ENCODE measurements at places on chromosomes 5 and 9.

- DNase-seq, result no peak
These were observed 41.6 kb downstream of the RAB14 start for GRCh38 chr9:121160025-121160424.

DNA sequence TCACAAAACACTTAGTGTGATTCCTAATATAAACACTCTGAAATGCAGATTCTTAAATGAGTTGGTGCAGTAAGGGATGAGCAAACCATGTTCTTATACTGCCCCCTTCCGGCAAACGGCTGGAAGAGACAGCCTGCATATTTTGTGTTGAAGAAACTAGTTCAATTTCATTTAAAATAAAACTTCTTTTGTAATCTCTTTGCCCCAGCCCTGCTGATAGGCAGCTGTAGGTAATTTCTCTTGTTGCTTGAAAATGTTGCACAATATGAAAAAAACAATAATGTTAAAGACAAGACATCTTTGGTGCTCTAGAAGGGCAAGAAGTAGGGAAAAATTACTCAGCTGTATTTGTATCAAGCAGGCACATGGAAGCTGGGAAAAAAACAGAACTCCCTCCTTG, 89.7 kb upstream of the CCNG1 start:
- DNase-seq, result peak; percentile 36

GRCh38 chr9:89781838-89782540, 177.2 kb downstream of the GADD45G start:
- DNase-seq, result no peak

DNA sequence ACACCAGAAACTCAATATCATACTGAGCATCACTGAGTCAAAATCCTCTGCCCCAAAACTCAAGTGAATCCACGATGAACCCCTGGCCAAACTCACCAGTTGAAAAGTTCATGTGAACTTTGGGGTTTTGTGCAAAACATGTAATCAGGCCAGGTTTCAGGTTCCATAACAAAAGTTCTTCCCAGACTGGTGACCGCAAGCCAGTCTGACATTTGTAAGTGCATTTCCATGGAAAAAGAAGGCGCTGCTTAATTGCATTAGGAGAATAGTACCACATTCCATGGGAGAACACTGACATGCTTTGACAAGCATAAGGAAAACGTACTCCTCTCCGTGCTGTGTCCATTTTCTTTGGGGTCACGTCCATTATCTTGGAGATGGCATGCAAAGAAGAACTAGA, 567.0 kb downstream of the BNC2 start:
- DNase-seq, result no peak

- no peak for DNase-seq
These were observed 103.5 kb upstream of the C9orf72 start for GRCh38 chr9:27676827-27677226.

DNA sequence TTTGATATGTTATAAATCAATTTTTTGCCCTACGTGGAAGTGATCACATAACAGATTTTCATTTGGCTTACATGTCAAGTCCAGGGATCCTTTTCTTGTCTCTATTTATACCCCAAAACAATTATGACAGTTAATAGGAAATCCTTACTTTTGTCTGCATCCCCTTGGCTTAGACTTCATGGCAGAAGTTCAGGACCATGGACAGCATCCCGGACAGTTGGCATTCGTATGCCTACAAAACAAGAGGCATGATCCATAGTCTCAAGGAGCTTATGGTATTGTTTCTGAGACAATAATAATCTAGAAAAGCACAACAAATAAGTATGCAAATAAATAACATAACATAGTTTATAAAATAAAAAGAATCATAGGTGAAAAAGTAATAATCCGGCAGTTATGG, 214.3 kb upstream of the GRIA1 start:
- no peak for DNase-seq

GRCh38 chr5:139492700-139493192, 10.2 kb upstream of the STING1 start:
- no peak for DNase-seq

DNA sequence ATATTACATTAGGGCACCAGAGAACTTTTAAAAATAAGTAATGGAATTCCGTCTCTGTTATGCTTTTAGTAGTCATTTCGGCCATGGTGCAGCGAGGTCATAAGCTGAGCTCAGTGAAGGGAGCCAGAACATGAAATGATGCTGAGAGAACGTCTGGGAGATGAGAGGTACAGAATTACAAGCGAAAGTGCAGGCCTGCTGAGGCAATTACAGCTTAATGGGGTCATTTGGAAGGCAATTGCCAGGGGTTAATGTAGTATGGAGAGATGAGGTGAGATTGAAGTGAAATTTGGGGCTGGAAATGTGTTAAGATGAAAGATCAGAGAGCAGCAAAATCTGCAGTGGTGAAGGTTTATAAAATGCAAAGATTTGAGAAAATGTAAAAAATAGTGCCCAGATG, 96.5 kb downstream of the PBX3 start:
- peak; percentile 80 for DNase-seq

DNA sequence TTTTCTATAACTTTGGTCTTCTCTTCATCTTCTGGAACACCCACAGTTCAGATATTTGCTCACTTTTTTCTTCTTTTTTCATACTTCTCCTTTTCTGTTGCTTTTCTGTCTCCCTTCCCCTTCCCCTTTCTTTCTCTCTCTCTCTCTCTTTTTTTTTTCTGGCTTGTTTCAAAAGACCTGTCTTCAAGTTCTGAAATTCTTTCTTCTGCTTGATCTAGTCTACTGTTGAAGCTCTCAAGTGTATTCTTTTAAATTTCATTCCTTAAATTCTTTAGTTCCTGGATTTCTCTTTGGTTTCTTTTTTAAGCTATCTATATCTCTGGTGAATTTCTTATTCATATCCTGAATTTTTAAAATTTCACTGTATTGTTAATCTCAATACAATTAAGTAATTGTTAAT, 11.2 kb downstream of the ALG2 start:
- DNase-seq, result no peak

DNA sequence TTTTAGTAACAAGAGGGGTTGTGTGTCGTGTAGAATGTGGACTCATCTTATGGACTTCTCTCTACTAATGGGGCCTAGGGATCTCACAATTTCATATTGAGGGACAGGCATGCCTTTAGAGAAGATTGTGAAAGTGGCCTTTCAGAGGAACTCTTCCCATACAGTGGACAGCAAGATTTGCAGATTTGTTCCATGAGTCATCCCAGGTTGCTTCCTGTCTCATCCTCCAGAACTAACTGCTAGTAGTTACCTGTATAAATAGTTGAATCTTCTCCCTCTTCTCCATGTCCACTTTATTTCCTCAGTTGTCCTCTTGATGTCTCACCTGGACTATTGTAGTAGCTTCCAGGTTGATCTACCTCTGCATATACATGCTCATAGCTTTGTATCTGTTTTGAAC, 997.5 kb upstream of the CTNND2 start:
- DNase-seq, result no peak

GRCh38 chr5:135387629-135387960, 11.4 kb downstream of the MACROH2A1 start:
- DNase-seq, result no peak

DNA sequence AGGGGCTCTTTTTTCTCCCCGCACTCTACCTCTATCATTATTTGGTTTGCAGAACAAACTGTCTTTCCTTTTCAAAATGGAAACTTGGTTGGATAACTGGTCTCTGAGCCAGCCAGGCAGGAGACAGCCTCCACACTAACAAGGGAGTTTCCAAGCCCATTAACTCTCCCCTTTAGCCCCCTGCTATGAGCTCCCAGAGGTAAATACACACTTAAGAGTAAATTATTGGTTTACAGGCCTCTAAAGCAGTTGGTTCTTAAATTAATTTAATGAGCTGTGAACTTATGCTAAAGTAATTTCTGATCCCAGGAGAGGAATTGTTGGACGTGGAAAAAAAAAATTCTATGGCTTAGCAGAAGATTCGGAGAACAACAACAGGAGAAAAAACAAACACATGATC, 30.3 kb downstream of the EPB41L4A start:
- no peak for DNase-seq

GRCh38 chr9:16918920-16919319, 48.5 kb upstream of the BNC2 start:
- DNase-seq, result no peak

- DNase-seq, result no peak
These were observed 537 bp downstream of the MEIKIN start for GRCh38 chr5:131944702-131945550.

DNA sequence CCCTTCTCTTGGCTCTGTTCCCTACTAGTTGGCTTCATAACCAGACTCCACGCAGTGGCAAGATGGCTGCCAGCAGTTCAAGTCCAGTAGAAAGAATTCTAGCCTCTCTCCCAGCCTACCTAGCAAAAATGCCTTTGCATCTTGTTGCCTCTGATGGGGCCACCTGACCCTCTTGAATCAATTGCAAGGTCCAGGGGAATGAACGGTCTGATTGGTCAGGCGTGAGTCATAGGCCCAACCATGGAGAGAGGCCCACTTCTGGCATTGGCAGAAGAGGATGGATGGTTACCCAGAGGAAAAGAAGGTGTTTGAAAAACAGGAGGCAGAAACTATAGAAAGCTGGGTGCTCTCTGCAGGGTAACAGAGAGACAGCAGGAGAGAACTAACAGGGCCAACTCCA, 622.6 kb downstream of the CCDC171 start:
- no peak for DNase-seq

- no peak for DNase-seq
These were observed 64.1 kb downstream of the SEMA4D start for GRCh38 chr9:89433826-89434225.

DNA sequence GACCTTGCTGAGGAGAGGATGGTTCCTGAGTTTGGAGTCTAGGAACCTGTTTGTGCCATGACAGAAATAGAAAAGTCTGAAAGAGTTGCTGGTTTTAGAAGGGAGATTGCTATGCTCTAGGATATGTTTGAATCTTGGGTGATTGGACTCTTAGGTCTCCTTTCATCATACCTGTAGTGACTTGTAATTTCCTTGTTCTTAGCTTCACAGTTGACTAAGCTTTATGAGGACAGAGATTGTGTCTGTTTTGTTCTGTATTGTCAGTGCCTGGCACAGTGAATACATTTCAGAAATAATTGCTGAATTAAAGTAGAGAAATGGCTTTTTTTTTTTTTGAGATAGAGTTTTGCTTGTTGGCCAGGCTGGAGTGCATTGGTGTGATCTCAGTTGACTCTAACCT, 31.5 kb downstream of the GAPVD1 start:
- no peak for DNase-seq

DNA sequence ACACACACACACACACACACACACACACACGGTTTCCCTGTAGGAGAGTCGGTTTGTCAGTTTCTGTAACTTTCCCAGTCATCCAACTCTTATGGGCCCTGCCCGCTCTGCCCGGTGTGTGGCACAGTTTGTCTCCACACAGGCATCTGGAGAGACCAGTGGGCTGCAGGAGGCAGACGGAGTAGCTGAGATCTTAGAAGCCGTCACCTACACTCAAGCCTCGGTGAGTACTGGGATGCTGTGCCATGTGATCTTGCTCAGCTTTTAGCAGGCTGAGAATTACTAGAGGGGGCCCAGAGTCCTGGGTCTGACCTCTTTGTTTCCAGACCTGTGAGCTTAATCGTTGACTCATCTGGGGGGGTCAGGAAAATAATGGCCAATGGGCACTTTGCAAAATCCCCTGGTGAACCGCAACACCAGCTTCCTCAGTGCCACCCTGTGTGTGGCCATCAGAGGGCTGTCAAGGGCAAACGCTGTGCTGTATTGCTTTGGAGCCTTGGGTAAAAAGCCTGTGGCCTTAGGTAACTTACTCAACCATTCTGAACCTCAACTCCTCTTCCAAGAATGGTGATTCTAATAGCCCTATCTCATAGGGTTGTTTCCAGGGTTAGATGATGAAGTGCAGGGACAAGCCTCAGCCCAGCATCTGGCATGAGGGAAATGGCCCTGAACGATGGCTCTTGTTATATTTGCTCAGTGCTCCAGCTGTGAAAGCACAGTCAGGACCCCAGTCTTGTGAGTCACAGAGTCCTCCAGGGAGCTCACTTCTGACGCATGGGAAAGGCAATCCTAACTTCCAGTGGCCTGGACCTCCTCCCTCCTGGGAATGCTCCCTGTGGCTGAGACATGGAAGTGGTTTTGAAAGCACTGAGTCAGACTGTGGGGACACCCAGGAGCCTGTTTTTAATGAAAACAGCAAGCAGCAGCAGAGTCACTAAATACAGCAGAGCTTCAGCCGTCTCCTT, 45.6 kb downstream of the COL15A1 start:
- DNase-seq, result no peak

DNA sequence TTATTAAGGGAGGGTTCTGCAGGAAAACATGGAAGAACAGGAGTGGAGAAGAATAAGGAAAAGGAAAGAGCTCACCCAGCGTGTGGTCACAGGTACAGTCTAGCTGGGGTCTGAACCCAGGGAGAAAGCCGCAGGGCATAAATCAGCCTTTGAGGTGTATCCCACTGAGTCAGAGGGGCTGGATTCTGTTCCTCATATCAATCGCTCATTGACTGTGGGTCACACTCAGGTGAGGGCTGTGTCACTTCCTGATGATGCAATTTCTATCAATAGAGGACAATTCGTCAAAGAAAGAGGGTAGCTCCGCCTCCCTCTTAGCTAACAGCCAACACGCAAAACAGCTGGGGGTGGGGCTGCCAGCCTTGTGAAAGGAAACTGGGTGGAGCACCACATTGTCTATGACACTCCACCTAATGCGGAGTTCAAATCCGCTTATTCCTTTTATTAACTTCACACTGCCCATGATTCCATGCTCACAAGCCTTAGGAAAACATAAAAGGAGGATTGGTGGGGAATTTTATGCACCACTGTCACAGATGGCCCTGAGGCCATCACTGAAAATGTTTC, 176.2 kb downstream of the ICE1 start:
- no peak for DNase-seq

- DNase-seq, result no peak
These were observed 42.6 kb downstream of the NACC2 start for GRCh38 chr9:136052472-136052880.

- no peak for DNase-seq
These were observed 3.9 kb upstream of the ISCA1 start for GRCh38 chr9:86286278-86286677.

- DNase-seq, result no peak
These were observed 168.6 kb downstream of the EFNA5 start for GRCh38 chr5:107501965-107502675.

DNA sequence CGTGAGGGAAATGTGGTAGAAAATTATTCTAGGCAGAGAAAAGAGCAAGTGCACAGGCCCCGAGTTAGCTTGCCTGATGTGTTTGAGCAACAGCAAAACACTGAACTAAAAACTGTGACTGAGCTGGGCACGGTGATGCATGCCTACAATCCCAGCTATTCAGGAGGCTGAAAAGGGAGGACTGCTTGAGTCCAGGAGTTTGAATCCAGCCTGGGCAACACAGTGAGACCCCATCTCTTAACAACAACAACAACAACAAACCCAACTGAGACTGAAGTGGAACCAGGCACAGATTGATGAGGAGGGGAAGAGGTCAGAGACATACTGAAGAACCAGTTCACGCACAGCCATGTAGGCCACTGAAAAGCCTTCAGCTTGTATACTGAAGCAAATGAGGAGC, 42.5 kb downstream of the SCAI start:
- no peak for DNase-seq

- DNase-seq, result no peak
These were observed 39.6 kb upstream of the FCN1 start for GRCh38 chr9:134957165-134957944.

All from NCI-H1092 (cell line).